Kidney (tissue), 22 donors: ENCODE measurements at places on chromosomes 5 and 9. TPM values are rescaled to one million over a fixed set of nuclear protein-coding genes. Genes with fewer than 3 reads are reported as not detected.

Gene PLCXD3
- total RNA-seq: 11.7 TPM

DNA sequence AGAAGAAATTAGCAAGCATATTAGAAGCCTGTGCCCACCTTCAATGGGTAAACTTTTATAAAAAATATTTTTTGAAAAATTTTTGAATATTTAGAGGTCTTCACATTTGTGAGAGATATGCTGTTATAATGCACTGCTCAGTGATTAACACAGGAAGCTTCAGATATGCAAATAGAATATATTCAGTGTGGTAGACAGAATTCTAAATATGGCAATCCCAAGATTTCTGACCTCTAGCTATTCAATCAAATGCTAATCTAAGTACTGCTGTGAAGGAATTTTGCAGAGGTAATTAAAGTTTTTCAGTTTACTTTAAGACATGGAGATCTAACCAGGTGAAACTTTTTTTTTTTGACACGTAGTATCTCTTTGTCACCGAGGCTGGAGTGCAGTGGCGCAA is 103.5 kb downstream of the ADAMTS19 start:
- DNase-seq: no peak

DNA sequence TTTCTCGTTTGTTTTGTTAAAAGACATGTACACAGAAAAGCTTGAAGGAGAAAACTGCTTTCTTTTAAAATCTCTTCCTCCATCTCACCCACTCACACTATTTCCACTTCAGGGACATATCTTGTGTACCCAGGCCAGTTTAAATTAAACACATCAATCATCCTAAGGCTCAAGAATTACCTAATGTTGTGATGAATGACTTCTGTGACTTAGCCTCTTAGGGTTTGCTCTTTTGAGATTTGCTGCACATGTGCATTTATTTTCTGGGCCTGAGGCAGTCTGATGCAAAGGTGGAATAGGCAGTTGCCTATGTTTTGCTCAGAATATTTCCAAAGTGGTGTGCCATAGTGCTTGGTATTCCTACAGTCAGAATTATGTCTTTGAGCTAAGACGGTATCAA is 439.9 kb upstream of the CHD1 start:
- DNase-seq: no peak

DNA sequence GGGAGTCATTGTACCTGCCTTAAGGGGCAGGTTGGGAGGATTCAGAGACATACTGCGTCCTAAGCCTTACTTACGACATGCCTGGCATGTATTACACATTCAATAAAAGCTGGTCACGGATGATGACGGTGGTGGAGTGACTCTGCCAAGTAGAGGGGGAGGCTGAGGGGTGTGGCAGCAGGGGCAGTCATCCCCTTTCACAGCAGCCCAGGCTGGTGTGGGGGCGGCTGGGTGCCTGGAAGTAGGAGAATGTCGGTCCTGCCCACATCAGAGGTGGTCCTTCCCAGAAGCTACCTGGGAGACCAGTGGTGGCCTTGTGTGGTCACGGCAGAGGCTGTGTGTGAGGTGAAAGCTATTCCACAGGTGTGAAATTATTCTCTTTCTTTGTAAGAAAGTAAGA is 8.9 kb downstream of the ZBTB34 start:
- DNase-seq: no peak

GRCh38 chr9:127131871-127132270 is 9.4 kb upstream of the ANGPTL2 start:
- DNase-seq: no peak

- no peak for DNase-seq
Observed at GRCh38 chr9:111582888-111583287, 16.6 kb downstream of the PTGR1 start.

DNA sequence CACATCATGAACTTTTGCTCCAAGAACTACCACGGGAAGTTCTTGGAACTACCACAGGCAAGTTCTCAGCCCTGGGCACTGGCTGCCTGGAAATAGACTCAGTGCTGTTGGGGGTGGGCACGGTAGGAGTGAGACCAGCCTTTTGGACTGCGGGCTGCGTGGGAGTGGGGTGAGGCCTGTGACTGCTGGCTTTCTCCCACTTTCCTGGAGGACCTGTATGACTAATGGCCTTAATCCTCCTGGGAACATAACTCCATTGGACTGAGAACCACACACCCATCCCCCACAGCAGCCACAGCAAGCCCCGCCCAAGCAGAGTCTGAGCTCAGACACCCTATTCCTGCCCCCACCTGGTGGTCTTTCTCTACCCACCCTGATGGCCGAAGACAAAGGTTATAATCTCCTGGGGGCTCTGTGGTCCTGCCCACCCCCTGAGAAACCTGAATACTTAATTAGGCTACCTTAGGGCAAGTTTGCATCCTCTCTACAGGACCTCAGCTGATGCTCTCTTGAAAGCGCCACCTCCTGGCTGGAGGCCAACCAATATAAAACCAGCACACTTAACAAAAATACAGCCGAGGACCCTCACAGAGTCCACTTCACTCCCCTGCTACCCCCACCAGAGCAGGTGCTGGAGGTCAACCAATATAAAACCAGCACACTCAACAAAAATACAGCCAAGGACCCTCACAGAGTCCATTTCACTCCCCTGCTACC is 112.6 kb downstream of the CACNA1B start:
- DNase-seq: no peak

Gene PCDHGB2
- total RNA-seq: 4.0 TPM
